ENCODE measurements at places on chromosomes 1 and 21.

- no peak for DNase-seq
Observed at GRCh38 chr1:1407636-1408318, 684 bp upstream of the MRPL20 start.

GRCh38 chr21:20250337-20250736, 747.9 kb upstream of the NCAM2 start:
- peak; percentile 42 for DNase-seq

- DNase-seq, result no peak
Observed at GRCh38 chr1:216422821-216423520, at the start of gene USH2A. USH2A (minus strand) TSS chr1:216423448; CDS start chr1:216422336, 1,112 bp downstream.

- DNase-seq, result no peak
Observed at GRCh38 chr1:158028969-158029368, 35.5 kb downstream of the KIRREL1 start.

DNA sequence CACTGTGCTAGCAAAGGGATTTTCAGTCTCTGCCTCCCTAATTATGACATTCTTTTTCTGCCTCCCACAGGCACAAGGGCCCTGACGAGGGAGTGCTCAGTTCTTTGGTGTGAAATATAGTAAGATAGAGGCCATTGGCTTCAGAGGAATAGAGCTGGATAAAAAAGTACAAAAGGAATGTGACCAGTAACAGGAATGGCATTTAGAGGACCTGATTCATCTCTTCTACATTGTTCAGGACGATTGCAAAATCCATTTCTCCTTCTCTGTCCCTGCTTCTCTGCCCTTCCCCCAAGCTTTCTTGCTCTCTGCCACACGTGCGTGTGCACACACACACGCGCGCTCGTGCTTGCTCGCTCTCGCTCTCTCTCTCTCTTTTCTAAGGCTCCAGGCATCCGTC, 668.2 kb downstream of the KIF26B start:
- DNase-seq, result no peak

DNA sequence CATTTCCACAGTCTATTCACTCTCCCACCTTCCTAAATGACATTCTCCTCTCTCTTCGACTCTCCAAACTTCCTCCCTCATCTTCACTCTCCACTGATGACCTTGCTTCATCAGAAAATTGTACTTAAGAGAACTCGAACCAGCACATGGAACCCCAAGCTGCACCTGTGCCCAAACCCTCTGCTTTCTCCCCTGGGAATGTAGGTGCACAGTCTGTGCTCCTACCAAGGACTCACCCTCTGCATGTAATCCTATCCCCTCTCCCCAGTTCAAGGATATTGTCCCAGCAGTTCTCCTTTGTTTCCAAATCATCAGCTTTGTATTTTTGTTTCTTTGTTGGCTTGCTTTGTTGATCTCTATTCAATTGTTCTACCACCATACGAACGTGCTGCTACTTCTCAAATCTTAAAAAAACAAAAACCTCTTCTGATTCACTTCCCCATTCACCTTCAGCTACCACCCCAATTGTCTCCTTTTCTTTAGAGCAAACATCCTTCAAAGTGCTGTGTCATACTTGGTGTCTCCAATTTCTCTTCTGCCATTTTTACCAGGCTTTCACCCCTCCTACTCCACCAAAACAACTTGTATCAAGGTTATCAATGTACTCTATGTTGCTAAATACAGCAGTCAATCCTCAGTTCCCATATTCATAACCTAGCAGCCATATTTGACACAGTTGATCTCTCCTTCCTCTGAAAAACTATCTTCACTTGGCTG, 26.8 kb downstream of the RAB3B start:
- DNase-seq, result no peak

GRCh38 chr1:23625459-23625858, 66.1 kb upstream of the RPL11 start:
- DNase-seq, result no peak

- no peak for DNase-seq
Observed at GRCh38 chr21:45769294-45769693, 125.8 kb downstream of the PCBP3 start.

DNA sequence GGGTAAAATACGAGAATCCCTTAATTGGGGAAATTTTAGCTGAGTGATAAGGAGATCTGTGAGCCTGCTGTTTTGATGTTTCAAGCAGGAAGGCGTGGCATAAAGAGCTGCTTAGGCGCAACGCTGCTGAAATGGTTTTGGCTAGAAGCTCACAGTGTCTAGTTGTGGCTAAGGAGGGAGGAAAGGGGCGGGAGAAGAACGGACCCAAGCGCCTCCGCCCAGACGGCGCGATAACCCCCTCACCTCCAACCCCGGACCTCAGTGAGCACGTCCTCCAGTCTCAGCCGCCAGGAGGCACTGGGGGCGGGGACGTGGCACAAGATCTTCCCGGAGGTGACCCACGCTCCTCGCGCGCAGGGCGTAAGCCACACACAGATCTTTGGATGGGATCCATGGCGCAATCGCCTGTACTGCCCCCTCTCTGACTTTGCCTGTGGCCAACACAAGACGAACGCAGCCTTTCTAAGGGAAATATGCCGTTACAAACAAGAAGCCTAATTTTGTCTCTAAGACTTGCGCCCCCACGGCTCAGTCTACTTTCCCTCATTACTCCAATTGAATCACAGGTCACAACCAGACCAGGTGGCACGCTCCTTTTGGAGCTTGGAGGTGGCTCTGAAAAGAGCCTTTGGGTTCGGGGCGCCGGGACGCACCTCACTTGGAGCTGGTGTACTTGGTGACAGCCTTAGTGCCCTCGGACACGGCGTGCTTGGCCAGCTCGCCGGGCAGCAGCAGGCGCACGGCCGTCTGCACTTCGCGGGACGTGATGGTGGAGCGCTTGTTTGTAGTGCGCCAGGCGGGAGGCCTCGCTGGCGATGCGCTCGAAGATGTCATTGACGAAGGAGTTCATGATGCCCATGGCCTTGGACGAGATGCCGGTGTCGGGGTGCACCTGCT, 23.4 kb upstream of the RNF187 start:
- peak; percentile 93 for DNase-seq

DNA sequence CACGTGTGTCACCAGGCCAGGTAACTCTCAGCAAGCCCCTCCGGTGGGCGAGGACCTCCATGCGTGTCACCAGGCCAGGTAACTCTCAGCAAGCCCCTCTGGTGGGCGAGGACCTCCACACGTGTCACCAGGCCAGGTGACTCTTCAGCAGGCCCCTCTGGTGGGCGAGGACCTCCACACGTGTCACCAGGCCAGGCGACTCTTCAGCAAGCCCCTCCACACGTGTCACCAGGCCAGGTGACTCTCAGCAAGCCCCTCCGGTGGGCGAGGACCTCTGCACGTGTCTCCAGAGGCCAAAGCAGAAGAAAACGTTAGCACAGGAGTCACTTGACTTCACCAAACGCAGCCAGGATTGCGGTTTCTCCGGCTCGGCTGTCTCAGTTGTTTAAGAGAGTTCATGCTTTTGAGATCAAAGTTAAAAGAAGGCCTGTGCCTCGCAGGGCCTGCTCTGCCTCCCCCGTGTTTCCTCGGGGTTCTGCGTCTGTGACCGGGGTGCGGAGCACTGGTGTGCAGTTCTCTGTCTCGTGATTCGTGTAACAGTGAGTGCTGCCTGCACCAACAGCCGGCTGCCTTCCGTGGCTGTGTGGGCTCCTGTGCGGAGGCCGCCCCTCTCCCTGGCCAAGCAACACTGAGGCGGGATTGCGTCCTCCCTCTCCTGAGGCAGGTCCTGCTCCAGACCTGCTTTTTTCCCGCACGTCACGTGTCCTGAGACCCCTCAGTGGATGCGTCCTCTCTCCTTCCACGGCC, 56.6 kb downstream of the PRKCZ start:
- DNase-seq, result no peak

DNA sequence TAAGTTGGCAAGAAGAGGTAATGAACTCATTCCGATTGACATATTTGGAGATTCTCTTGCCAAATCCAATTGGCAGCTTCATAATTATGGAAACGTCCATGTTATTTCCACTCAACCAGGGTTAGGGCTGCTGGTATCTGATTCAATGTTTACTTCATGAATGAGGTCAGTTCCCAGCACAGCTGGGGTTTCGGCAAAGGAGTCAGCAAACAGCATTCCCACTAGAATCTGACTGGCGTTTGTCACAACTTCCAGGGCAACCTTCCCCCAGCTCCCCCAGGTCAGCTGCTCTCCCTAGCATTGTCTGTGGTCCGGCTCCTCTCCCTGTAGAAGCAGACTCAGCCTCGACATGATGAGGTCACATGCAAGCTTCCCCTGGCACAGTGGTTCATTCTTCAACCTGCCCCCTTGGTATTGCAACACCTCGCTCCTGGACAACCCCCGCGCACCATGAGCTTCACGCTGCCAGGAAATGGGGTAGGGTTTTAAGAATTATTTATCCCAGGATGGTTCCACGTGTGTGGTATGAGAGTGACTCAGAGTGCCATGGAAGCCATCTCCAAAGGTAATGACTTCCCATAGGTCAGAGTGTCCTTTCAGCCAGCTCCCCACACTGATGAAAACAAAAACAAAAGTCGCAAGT, 100.7 kb upstream of the SLC25A33 start:
- no peak for DNase-seq

DNA sequence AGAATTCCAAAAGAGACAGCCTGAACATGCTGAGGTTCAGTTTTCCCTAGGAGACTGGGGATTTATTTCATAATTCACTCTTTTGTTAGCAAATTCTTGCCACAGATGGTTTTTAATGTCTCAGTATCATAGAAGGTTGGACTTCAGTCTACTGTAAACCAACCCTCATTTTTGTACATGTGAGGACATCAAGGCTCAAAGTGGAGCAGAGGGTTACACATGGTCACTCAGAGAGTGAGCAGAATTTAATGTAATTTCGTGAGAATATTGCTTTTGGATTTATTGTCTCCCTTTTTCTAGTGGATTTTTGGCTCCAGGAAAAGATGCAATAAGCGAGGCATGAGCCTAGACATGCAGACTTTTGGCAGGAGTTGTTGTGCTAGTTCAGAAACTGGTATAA, 210.8 kb upstream of the JUN start:
- DNase-seq, result no peak

DNA sequence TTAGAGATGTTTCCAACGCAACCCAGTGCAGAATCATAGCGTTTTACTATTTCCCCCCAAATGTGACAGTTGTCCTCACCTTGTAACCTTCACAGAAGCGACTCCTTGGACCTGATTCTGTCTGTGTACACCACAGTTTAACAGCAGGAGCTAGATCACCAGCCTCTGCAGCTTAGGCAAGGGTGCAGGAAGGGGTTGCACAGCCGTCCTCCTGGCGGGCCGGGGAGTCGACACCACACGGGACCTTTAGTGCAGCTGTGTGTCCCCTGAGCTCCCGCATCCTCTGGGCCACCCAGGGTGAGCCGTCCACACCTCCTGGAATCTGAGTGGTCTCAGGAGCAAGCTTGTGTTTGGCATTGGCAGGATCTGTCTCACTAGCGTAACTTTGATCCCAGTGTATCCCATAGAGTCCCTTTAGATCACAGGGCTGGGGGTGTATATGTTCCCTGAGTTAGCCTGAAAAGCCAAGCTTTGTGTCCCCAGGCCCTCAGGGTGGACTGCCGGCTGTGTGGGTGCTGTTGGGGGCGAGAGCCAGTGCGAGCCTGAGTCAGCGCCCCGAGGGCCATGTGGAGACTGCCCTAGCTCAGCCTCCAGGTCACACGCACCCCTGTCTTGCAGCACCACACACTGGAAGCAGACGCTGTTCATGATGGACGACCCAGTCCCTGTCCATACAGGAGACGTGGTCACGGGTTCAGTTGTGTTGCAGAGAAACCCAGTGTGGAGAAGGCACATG, 27.5 kb downstream of the PRMT2 start:
- no peak for DNase-seq

GRCh38 chr1:45694823-45695222, 6.8 kb downstream of the TMEM69 start:
- no peak for DNase-seq

GRCh38 chr1:204867666-204868339, 2.9 kb upstream of the NFASC start:
- no peak for DNase-seq

- DNase-seq, result no peak
Observed at GRCh38 chr1:35173909-35174540, 18.9 kb downstream of the SFPQ start.

DNA sequence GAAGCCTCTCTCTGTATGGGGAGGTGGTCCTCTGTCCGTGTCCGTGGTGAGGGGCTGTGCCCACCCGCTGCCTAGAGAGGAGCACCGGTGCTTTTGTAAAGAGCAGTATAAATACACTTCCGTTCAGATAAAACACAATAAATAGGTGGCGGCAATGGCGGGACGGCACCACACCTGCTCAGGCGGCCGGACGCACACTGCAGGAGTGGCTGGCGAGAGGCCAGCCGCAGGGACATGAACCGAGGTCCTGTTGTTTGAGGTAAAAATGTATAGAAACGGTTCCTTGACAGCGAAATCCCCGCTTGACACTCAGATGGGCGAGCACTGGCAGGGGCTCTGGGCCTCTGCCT, 40.8 kb downstream of the KRTAP10-1 start:
- no peak for DNase-seq

DNA sequence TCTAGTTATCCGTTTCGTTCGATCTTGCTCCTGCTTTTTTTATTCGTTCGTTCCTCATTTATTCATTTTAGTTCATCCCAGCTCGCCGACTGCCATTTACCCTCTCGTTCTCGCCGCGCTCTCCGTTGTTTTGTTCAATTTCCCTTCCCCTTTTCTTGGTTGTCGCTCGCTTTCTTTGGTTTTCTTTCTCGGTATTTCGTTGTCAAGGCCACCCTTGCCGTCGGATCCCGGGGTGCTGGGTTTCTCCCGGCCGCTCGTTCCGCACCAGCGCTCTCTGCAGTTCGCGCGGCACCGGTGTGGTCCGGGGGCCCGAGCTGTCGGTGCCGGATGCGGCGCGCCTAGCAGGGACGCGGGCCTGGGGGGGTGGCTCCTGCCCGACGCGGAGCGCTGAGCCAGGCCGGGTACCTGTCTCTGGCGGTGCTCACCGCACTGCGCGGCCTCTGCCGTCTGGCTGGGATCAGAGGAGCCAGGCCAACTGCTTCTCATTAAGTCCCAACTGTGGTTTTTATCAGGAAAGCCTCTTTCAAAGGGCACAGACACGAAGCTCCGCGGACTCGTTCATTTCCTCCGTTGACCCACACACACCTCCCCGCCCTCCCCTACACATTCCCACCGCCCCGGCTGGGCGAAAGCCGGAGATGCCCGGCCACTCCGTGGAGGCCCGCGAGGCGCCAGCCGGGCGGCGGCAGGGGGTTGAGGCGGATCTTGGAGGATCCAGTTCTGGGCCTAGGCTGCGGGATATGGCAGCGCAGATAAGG, 1.6 kb downstream of the ALX3 start:
- no peak for DNase-seq

- peak; percentile 29 for DNase-seq
Observed at GRCh38 chr1:209866201-209866600, 38.4 kb downstream of the UTP25 start.

Data from CMK (cell line).